Iris pigment epithelial cell (primary cell): ENCODE measurements at places on chromosomes 2 and 18.

- no peak for DNase-seq
Measured at GRCh38 chr2:171310889-171311288, 122.9 kb downstream of the METTL8 start.

GRCh38 chr18:50080316-50080715 is 114.6 kb downstream of the MYO5B start:
- no peak for DNase-seq

DNA sequence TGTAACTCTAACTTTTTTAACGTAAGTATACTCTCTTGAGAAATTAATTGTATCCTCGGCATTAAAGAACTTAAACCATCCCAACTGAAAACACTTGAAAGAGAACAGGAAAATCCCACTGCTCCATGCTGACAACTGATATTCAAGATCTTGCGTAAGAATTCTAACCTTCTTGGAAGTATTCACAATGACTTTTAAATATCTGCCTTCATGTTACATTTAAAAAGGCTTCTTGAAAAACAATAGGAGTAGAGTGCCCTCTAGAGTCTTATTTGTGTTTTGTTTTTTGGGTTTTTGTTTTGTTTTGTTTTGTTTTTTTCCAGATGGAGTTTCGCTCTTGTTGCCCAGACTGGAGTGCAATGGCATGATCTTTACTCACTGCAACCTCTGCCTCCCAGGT is 65.4 kb upstream of the DNAJC10 start:
- peak; percentile 67 for DNase-seq

DNA sequence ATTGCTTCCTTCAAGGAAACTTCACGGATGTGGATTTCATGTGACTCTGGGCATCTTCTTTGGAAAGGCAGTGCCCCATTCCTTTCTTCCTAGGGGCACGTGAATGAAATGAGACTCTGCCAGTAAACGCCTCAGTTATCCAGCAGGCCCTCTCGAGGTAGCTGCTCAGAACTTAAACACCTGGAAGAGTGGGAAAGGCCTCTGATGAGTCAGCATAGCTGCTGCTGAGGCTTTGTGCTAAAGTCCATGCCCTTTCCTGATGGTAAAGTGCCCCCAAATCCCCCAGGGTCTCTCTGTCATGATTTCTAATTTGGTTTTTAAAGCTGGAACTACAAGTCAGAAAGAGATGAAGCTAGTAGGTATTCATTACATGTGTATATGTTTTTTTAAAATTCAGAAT is 3.8 kb downstream of the SLC1A4 start:
- DNase-seq: no peak

GRCh38 chr2:49286045-49286444 is 131.7 kb upstream of the FSHR start:
- no peak for DNase-seq

DNA sequence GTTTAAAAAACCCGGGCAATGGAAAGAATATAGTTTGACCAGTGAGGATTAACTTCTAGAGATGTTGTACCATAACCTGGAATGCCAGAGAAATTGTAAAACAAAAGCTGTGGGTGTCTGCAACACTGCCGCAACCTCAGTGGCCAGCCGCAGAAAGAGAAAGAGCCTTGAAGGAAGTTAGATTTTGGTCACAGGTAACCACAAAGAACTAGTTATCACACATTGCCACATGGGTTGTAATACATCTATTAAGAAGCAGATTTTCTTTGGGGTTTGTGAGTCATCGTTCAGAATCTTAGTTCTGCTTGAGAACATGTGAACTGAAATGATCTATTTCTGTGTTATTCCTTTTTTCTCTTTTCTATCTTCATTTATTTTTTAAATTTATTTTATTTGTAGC is 222.9 kb upstream of the AGAP1 start:
- peak; percentile 96 for DNase-seq

- peak; percentile 57 for DNase-seq
Measured at GRCh38 chr2:152627351-152627957, 89.8 kb downstream of the PRPF40A start.

GRCh38 chr2:197993363-197993762 is 189.0 kb downstream of the PLCL1 start:
- DNase-seq: no peak

DNA sequence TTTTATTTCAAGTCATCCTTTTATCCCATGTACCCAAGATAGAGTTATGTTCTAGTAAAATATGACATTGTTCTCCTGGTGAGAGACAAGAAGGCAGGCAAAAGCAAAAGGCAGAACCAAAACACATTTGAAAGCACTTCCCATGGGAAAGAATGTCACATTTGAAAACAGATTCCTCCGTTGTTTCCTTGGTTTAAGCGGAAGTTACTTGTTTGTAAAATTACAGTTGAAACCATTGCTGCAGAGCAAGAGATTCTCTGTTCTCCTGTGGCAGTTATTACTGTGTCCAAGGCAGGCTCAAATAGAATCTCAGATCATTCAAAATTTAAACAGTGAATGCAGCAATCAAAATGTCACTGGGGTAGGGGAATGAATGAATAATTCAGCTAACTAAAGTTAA is 149.6 kb downstream of the MTCL1 start:
- no peak for DNase-seq

GRCh38 chr18:56556907-56557306 is 81.5 kb downstream of the TXNL1 start:
- no peak for DNase-seq

DNA sequence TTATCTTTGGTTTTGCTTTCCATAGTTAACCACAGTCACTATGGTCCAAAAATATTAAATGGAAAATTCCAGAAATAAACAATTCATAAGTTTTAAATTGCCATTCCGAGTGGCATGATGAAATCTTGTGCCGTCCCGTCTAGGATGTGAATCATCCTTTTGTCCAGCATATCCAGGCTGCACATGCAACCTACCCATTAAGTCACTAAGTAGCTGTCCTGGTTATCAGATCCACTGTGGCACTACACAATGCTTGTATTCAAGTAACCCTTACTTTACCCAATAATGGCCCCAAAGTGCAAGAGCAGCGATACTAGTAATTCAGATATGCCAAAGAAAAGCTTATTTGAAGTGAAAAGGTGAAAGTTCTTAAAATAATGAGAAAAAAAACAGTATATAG is 10.7 kb downstream of the USP34 start:
- DNase-seq: peak; percentile 91

DNA sequence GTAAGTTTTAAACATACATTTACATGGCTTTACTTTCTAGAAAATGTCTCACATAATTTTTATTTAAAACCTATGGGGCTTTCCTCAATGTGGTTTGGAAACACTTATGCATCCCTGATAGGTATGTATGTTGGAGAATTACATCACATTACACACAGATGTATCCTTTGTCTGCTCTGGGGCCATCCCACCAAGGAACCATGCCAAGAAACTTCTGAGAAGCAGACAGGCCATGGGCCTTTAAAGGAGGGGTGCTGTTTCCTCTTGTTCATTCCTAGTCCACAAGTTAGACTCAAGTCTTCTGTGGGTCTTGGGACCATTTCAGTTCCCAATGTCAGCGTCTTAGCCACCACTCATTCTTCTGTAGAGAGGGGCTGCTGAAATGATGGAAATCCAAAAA is 162.0 kb upstream of the SETBP1 start:
- DNase-seq: no peak

- DNase-seq: peak; percentile 11
Measured at GRCh38 chr2:101038455-101039255, 36.6 kb downstream of the RPL31 start.

DNA sequence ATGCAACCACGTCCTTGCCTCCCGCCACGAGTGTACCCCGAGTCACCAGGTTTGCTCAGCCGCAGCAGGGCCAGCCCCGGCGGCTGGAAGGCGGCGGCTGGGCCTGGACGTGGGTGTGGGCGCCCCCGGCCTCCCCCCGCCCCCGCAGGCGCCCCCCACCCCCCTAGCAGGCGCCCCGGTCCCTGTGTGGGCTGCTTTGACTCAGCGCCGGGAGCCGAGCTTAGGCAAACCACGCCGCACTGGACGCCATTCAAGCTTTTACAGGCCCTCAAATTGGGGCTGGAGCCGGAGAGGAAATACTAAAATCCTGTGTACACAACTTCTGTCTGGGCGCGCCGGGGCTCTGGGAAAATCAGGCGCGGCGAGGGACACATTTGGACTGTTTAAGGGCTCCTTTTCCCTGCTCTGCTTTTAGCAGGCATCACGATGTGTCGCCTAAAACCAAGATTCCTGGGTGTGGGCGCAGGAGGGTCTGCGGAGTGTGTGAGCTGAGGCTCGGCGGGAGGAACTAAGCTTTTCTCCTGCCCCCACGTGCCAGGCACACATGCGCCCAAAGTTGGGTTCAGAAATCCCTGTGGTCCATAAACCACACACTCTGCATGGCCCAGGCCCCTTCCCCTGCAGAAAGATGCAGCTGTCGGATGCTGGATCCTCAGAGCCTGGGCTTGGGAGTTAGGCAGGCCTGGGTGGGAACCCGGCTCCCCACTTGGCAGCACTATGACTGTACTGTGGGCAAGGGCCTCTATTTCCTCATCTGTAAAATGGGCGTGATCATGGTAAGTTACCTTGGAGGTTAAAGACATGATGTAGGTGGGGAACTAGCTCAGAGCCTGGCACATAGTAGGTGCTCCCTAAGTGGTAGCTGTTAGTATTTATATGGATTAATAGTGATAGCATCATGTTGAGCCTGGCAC is 57.6 kb downstream of the ATOH8 start:
- DNase-seq: peak; percentile 48

DNA sequence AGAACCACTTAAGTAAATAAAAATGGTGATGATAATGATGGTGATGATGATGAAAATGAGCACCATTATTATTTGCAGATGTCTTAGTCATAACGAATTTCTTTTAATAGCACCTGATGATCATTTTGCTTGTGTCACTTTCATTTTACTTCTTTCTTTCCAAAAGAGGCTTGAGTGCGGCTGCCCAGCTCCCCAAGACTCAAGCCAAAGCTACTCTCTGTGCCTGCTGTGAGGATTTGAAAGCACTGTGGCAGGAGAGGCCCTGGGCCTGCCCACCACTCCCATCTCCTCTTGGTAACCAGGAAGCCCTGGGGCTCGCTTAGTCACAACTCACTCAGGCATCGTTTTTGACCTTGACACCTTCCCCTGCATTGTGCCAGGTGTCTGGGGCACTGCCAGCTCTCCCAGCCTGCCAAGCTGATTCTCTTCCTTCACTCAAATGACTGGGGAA is 41.2 kb downstream of the RPL37A start:
- DNase-seq: no peak

DNA sequence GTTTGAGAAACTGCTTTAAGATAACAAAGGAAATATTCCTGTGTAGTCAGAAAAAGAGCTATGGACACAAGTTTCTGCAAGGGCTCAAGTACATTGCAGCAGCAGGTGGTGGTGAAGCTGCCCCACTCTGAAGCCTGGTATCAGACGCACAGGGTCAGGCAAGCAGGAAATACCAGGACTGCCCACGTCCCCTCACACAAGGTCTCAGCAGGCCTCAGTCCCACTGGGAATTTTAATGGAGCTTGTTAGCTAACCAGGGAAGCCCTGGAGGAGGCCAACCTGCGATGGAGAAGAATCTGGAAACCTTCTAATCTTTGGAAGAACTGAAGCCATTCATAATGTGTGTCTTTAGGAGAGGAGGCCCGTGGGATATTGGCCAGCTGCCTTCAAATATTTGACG is 168.3 kb downstream of the UXS1 start:
- no peak for DNase-seq

GRCh38 chr2:36376319-36376765 is 20.8 kb downstream of the CRIM1 start:
- peak; percentile 63 for DNase-seq
